ENCODE measurements at places on chromosomes 4 and X.

DNA sequence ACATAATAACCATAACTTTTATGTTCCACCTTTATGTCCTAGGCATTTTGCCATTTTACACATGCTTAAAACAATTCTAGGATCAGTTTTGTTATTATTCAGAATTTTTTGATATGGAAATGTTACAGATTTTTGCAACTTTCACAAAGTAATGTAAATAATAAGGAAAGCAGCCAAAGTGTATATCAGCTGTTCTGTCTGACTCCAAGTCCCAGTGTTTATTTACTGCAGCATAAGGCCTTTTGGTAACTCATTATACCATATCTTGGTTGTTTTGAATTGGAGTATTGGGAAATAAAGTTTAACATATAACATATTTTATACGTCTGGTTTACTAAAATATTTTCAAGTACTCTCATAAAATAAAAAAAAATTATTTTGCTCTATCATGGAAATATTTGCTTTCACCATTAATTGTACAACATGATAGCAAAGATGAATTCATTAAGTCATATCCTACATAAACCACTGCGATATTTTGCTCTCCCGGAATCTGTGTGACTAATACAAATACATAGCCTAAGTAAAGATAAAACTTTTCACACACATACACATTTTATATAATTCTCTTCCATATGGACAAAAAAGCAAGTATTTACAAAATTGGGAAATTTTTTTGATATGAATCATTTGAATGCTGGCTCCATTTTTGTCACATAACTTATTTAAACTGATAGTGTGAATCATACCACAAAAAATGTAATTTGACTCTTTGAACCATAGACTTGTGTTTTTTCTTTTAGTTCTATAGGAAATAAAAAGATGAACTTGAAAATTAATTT, 399.0 kb downstream of the PABPC4L start:
- no peak for DNase-seq

- DNase-seq, result no peak
Observed at GRCh38 chrX:53285591-53285990, 4.2 kb upstream of the IQSEC2 start.

GRCh38 chr4:36303426-36304137, 22.2 kb downstream of the DTHD1 start:
- no peak for DNase-seq

DNA sequence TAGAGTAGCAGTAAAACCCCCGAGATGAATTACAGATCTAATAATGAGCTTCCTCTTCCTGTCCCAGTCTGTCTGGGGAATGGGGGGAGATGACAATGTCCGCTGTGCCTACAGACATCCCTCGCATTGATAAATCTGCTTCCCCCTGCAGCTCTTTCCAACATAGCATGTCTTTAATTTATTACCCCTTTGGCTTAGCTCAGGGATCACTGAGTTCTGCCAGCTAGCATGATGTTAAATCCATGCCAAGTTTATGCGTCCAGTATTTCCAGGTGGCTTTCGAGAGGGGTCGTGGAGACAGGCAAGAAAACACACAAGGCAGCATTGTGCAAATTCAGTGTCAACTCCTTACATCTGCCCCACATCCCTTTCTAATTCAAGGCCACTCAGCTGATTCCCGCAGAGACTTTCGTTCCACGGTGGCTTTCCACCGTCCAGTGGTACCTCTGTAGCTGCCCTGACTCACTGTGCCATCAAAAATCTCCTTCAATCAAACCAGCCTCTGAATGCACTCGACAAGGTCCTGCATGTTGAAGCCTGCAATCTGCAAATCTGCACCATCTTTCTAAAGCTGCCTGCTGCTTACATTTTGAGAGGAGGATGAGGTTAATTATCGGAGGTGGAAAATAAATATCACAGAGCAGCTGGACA, 75.1 kb downstream of the MXRA5 start:
- DNase-seq, result no peak

GRCh38 chrX:71227370-71228062, 4.5 kb downstream of the GJB1 start:
- no peak for DNase-seq

DNA sequence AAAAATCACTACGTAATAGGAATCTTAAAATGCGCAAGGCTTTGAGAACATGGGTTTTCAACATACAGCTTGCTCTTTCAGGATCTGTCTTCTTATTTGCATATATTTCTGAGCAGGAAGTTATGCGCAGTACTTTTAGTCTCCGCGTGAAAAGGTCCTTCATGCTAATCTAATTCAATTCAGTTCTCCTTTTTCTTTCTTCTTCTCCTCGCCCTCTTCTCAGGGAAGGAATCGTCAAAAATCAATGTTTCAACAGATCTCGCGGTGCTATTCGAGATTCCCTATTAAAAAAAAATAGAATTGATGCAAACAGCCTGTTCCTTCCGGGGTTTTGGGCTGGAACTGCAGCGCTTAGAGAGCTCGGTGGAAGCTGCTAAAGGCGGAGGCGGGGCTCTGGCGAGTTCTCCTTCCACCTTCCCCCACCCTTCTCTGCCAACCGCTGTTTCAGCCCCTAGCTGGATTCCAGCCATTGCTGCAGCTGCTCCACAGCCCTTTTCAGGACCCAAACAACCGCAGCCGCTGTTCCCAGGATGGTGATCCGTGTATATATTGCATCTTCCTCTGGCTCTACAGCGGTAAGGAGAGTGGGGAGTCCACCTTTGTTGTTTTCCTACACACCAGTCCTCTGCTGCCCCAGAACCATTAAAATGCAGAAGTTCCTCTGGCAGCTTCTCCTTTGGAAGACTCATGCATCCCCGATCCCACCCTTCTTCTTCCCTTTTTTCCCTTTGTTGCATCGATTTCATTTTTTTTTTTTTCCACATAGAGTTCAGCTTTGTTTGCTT, at the start of the genes HMGN5 and SH3BGRL:
Gene HMGN5, minus strand, starts transcription at position 243 of the 785 bp plus-strand sequence. CDS start 80,364 bp downstream, outside the sequence.
Gene SH3BGRL, plus strand, starts transcription at position 432 of the 785 bp plus-strand sequence. Its CDS starts 99 bp downstream, at position 531.
- DNase-seq, result peak; percentile 49

- DNase-seq, result no peak
Observed at GRCh38 chr4:80305466-80305865, 30.1 kb upstream of the CFAP299 start.

- no peak for DNase-seq
Observed at GRCh38 chrX:32483534-32484136, 727.7 kb downstream of the DMD start.

GRCh38 chr4:75512386-75513211, 1.6 kb downstream of the RCHY1 start:
- DNase-seq, result no peak

DNA sequence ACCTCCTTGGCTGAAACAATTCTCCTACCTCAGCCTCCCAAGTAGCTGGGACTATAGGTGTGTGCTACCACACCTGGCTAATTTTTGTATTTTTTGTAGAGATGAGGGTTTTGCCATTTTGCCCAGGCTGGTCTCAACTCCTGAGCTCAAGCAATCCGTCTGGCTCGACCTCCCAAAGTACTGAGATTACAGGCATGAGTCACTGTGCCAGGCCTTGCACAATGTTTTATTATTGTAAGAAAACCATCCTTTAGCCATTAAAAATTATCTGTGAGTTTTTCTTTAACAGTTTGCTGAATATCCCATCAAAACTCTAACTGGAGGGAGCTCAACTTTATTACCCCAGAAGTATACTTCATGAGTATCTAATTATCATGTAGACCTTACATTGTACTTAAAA, 900.3 kb downstream of the PCDH7 start:
- no peak for DNase-seq

Measured in activated T-cell treated with anti-CD3 and anti-CD28 coated beads for 48 hours (primary cell).